CD4-positive, alpha-beta T cell treated with Interleukin-21 for 1 hour (primary cell): ENCODE measurements at places on chromosomes 12 and 14.

DNA sequence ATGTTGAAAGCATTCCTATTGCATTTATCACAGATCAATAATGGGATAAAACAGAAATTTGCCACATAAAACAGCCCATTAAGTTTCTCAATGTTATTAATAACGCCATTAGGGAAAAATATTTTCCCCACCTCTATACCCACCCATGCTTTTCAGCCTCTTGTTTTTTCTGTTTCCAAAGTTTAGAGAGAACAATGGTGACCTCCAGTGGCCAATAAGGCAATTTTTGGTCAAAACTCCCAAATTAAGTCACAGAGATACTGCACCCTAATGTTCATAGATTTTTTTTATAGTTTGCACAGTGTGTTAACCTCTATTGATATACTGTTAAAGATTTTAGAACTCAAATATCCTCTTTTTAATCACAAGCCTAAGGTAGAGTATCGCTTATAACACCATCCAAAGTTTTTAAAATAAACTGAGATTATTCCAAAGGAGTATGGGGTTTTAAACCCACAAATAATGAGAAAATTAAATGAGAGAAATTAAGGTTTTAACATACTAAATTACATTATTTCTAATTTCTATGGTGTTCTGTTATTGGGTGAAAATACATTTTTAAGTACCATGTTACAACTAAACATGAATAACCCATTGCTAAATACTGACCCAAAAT is 184.7 kb upstream of the DCN start:
- DNase-seq = no peak

DNA sequence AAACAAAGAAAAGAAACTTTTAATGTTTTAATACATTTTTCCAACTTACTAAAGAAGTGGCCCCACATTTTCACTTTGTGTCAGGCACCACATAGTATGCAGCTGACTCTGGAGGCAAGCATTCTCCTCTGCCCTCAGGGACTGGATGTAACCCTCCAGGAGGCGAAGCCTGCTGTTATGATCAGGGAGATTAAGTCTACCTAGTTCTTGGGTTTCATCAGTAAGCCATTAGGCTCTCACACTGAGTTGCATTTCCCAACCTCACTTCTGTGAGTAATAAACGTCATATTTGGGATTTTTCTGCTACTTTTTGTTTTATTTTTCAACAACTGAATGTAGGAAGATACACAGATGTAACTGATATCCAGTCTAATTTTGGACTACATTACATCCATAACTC is 101.2 kb upstream of the LRFN5 start:
- DNase-seq = no peak

DNA sequence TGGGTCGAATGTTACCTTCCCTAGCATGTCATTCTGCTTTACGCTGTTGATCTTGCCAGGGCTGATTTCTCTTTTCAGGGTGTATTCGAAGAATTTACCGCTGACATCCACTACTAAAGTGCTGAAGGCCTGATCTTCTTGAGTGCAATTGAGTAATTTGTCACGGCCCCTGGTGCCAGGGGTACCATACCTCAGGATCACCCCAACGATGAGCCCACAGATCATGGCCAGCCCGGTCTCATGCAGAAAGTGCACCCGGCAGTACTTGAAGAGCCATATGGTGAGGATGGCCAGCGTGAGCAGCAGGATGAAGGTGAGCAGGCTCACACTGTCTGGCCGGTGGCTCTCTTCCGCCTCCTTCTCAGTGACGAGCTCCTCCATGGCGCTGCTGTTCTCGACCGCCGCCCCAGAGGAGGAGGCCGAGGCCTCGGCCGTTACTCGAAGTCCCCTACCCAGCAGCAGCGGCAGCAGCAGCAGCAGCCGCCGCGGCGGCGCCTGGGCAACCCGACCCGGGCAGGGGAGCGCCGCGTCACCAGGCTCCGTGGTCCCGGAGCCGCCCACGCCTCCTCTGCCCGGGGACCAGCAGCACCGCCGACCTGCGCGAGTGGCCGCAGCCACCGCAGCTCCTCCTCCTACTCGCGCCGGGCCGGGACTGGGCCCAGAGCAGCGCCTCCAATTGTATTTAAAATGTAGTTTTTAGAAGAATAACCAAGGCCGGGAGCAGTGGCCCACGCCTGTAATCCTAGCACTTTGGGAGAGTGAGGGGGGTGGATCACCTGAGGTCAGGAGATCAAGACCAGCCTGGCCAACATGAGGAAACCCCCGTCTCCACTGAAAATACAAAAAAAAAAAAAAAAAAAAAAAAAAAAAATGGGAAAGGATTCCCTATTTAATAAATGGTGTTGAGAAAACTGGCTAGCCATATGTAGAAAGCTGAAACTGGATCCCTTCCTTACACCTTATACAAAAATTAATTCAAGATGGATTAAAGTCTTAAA is 58.5 kb upstream of the TMPO start:
- DNase-seq = no peak

DNA sequence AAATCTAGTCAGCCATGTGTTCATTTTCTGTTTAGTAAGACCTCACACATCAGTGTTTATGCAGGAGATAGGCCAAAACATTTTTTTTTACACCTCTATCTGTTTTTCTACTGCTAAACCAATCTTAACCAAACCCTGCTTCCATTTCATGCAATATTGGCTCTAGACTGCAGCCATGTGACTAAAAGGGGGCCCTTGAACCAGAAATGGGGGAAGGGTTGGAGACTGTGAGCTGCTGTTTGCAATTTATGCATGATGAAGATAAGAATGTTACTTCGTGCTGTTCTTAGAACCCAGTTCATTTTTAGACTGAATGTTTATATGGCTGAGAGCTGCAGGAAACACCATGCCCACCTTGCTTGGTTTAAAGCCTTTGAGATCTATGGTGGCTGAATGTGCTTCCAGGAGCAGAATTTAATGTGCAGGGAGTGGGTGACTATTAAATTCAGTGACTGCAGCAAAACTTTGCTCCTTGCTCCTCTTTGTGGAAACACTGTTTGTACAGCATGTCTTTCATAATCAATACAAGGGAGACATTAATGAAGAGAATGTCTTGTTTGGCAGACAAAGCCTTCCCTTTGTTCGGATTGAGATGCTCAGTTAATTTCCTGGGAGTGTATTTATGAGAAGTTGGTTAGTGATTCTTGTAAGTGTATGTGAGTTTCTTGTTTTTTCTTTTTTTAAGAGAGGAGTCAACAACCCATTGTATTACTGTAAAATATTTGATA is 53.6 kb downstream of the CHST11 start:
- DNase-seq = no peak

GRCh38 chr12:83666690-83667089 is 980.0 kb downstream of the TMTC2 start:
- no peak for DNase-seq

DNA sequence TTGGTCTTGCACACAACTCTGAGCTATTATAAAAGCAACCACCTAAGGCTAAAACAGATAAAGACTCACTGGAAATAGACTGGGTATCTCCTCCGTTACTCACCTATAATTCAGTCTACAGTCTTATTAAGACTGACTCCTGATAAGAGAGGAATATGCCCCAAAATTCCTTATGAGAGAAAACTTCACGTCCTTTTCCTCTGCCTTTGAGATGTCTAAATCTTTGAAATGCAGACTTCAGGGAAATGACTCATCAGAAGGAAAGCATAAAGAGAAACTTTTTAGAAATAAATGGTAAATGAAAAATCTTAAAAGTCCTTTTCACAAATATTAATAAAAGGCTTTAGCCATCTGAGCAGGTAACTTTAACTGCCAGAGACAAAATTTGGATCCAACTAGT is 187.5 kb upstream of the RTL1 start:
- no peak for DNase-seq
